Naive B cell (primary cell): ENCODE measurements at places on chromosomes 16 and 17. TPM values are rescaled to one million over a fixed set of nuclear protein-coding genes. Genes with fewer than 3 reads are reported as not detected.
A peak's percentile ranks its signal among the peaks of the same experiment; 100 is the strongest.

- DNase-seq, result no peak
Measured at GRCh38 chr16:67579686-67580085, 17.4 kb downstream of the CTCF start.

DNA sequence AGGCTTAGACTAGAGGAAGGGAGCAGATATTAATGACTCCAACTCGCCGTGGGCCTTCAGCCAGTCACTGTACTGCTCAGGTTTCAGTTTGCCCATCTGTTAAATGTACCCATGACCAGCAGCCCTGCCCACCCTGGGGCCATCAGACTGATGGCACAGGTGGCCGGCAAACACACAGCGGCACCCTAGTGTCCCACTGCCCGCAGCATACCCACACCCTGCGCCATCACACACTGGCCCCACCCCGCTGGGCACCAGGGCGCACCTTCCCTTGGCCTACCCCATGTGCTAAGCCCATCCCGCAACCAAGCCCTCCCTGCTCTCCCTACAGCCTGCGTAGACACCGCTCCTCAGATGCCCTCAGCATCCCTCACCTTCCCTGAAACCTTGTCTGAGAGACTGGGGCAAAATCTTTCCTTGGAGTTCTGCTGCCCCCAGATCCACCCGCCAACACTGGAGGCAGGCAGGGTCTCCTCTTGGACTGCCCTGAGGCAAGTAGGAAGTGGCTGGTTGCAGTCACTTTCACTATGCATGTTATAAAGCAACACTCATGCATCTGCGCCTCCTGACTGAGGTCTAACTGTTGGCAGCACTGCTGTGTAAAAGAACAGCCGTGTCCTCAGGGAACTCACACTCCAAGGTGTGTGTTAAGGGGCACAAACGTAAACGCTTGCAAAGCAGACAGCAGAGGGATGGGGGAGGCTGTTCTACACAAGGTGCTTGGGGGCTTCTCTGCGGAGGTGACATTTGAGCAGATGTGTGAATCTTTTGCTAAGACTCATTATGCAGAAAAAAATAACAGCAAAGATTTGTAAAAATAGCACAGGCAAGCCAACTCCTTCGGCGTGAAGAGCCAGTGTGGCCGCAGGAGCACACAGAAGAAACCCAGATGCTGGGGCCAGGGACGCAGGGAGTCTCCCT lies 6.7 kb upstream of the BCAR1 start:
- no peak for DNase-seq

DNA sequence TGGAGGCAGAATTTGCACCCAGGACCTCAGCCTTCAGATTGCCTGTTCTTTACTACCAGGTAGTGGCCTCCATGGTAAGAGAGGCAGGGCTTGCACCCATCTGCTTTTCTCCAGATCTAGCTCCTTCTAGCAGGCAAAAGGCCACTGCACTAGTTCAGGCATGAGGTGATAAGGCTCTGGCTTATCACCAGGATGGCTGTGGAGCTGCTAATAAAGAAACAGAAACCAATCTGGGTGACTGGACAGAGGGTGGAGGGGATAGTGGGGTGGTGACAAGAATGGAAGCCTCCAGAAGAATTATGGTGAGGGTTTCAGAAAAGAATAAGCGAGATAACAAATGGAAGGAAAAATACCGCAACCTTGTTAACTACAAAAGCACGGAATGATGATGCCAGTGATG lies 15.5 kb upstream of the SUPT4H1 start:
- DNase-seq, result no peak

GRCh38 chr17:17300624-17301568 lies 2.3 kb upstream of the NT5M start:
- peak; percentile 38 for DNase-seq

DNA sequence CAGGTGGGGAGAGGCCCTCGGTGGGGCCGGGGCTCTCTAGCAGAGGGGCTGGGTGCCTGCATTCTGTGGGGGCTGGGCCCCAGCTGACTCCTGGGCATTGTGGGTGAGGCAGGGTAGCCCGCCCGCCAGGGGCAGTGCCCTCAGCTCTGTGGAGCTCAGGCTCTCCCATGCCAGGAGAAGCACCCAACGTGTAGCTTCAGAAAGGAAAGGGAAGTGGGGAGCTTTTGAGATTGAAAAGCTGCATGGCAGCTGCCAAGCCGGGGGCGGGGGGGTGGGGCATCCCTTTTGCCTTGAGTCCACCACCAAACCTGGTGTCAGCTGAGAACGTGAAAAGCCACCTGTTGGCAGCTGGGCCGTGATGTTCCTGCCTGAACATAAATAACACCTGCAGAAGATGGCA lies 192.1 kb upstream of the CIBAR2 start:
- DNase-seq, result no peak

GRCh38 chr16:67179421-67180080 lies 4.2 kb downstream of the MATCAP1 start:
- DNase-seq, result no peak

The MMP25 gene
- not detected for polyA plus RNA-seq

- DNase-seq, result no peak
Measured at GRCh38 chr17:16931318-16932060, 40.4 kb downstream of the TNFRSF13B start.

The GSDMA gene
- not detected for polyA plus RNA-seq

GRCh38 chr16:28597692-28598261 lies 927 bp upstream of the SULT1A2 start:
- DNase-seq, result no peak

DNA sequence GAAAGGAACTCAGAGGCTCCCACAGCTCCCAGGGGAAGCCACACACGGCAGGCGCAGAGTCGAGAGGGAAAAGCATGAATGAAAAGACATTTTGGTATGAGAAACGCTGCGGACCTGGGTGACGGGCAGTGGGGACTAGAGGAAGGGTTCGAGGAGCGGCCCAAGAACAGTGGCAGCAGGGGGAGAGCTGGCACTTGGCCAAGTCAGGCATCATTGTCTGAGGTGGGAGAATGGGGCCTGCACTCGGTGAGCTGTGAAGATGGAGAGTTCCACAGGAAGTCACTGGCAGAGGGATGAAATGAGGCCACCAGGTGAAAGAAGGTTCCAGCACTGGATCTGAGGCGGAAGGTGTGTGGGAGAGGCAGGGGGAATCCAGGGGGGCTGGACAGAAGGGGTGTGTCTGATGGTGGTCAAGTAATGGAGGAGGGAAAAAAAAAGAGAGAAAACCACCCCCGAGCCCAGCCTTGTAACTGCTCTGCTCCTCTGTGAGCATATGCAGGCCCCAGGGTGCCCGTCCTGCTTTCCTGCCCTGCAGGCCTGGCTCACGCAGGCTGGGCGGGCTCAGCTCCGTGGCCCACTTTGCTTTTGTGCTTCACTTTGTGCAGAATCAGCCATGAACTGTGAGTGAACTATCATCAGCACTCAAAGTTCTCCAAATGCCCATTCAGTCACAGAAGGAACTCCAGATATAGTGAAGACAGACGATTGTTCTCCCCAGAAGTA lies 31.8 kb downstream of the TMEM204 start:
- DNase-seq, result no peak

The TOM1L1 gene
- polyA plus RNA-seq, result not detected

GRCh38 chr16:69143116-69143515 lies 10.7 kb downstream of the UTP4 start:
- no peak for DNase-seq
